M059J (cell line): ENCODE measurements at places on chromosomes 5 and 9.

GRCh38 chr5:25160891-25161290 lies 516.1 kb upstream of the CDH10 start:
- DNase-seq = peak; percentile 1

- peak; percentile 9 for DNase-seq
Measured at GRCh38 chr5:8676695-8677094, 807.7 kb downstream of the MTRR start.

GRCh38 chr5:172114875-172115422 lies 73.1 kb downstream of the STK10 start:
- no peak for DNase-seq

- DNase-seq = peak; percentile 27
Measured at GRCh38 chr9:90815183-90815943, 13.7 kb downstream of the SYK start.

DNA sequence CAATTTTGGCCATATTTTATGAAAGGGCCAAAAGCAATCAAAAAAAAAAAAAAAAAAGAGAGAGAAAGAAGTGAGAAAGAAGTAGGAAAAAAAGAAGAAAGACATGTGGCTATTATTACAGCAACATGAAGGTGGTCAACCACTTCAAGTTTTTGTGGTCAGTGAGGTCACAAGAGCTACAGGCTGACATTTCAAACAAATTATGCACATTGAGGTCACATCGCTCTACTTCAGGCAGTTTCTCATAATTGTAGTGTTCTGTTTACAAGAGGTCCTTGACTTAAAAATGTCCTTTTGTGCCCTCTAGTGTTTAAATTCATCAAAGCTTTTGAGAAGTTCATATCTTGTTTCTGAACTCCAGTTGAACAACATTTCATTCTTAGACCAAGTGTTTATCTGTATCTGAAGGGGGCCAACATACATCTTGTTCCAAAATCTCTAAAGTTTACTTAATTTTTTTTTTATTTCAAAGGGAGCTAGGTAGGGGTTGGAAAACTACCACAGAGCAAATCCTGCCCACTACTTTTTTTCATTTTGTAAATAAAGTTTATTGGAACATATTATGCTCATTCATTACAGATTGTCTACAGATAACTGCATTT lies 513.1 kb downstream of the PDE4D start:
- peak; percentile 96 for DNase-seq

GRCh38 chr5:138386290-138386689 lies 33.8 kb downstream of the KDM3B start:
- DNase-seq = no peak

DNA sequence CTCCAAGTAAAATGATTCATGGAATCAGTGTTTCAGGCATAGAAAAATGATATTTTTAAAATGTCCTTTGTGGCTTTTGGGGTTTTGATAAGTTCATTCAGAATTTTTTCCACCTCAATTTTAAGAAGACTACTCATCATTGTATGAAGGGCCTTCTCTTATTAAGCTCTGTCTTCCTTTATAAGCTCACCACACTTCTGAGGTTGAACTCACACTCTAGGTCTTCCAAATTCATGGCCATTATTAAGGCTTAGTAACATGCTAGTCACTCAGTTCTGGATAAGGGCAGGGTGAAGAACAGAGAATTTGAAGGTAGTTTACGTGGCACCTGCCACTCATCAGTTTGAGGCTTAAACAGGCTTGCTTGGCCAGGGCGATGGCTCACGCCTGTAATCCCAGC lies 4.2 kb downstream of the MELK start:
- DNase-seq = peak; percentile 57

DNA sequence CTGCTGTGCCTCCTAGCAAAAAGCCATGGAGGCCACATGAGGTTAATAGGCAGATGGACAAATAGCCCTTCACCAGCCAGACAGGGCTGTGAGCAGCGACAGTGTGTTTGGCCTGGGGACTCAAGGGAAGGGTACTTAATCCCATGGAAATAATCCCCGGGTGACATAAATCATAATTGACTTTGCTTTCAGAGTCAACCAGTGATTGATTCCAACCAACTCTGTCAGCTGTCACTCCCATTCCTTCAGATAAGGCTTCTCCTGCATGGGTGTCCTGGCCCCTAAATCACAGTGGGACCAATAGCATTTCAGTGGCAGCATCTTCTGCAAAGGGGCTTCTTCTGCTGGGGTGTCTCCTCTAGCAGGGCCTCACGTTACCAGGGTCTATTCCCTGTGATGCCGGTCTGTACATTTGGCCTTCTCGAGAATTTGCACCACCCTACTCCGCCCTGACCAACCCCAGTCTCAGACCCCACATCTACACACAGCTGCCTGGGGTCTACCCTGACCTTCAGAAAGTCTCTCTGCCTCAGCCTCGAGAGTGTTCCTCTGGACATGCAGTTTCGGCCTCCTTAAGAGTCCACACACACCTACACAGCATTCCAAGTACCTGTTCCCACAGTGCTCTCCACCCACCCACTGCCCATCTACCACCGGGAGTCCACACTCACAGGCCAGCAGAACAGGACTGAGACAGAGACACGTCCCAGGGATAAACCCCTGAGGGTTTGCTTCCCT lies 3.7 kb downstream of the CLTB start:
- DNase-seq = no peak

- DNase-seq = no peak
Measured at GRCh38 chr9:76311537-76311936, 82.7 kb downstream of the RFK start.

GRCh38 chr5:151005950-151006576 lies 14.3 kb upstream of the GPX3 start:
- peak; percentile 81 for DNase-seq

DNA sequence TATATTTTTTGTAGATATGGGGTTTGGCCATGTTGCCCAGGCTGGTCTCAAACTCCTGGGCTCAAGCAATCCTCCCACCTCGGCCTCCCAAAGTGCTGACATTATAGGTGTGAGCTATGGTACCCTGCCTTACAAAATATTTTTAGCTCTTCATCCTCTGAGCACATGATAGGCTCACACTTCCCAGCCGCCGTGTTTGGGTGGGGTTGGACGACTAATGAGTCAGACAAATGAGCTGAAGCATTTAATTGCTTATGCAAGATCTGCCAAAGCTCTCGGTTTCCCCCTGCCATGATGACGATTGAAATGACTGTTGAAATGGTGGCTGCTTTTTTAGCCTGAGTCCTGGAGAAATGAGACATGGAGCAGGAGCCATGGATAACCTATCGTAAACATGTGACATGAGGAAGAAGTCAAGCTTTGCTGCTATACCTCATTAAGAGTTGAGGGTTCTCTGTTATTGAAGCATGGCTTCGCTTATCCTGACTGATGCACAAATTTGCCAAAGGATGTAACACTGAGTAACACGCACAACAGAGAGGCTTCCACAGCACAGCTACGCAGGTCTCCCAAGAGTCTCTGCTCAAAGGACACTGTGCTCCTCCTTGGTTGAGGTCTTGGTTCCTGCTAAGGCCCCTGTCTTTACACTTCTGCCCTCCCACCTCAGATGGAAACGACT lies 48.2 kb upstream of the GFPT2 start:
- DNase-seq = no peak

- no peak for DNase-seq
Measured at GRCh38 chr9:133821601-133822429, 83.7 kb upstream of the SARDH start.

DNA sequence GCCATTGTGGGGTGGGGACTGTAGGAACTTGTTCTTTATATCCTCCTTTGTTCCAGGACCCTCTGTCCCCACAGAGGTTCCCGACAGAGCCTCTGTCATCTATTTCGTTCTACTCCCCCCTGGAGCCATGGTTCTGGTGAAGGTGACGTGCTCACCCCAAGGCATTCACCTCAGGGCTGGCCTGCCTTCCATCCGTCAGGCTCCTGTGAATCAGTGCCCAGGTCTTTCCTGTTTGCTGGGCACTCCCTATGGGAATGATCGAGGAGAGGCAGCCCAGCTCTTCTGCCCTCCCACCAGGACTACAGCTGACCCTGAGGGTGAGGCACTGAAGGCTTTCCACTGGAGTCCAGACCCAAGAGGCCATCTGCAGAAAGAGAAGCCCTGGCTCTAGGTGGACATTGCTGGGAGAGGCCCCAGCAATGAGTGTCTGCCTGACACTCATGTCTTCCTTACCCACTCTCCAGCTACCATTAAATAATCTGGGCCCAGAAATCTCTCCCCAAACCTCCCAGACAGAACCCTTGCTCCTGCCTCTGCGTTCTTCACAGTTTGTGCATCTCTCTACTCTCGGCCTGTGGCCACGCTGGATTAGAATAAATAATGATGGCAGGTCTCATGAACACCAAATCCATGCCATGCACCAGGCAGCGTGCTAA lies 214.2 kb downstream of the FSTL4 start:
- no peak for DNase-seq

DNA sequence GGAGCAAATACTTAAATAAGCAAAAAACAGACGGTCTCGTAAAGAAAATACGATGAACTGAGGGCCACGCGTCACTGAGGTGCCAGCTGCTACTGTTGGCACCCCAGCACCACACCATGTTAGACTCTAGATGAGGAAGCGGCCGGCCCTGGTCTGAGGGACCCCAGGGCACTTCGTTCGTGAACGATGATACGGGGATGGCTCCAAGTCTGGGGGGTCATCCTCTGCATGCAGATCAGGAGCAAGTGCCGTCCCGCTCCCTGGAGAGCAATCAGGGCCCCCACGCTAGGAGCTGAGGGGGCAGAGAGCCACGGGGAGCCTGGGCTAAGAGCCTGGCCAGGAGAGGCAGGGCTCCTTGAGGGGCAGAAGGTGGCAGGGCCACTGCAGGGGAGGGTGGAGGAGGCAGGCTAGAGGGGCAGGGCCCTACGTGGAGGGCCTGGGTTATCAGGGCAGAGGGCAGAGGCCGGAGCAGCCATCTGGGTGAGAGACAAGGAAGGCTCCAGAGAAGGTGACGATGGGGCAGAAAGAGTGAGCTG lies 24.1 kb downstream of the SARDH start:
- no peak for DNase-seq

DNA sequence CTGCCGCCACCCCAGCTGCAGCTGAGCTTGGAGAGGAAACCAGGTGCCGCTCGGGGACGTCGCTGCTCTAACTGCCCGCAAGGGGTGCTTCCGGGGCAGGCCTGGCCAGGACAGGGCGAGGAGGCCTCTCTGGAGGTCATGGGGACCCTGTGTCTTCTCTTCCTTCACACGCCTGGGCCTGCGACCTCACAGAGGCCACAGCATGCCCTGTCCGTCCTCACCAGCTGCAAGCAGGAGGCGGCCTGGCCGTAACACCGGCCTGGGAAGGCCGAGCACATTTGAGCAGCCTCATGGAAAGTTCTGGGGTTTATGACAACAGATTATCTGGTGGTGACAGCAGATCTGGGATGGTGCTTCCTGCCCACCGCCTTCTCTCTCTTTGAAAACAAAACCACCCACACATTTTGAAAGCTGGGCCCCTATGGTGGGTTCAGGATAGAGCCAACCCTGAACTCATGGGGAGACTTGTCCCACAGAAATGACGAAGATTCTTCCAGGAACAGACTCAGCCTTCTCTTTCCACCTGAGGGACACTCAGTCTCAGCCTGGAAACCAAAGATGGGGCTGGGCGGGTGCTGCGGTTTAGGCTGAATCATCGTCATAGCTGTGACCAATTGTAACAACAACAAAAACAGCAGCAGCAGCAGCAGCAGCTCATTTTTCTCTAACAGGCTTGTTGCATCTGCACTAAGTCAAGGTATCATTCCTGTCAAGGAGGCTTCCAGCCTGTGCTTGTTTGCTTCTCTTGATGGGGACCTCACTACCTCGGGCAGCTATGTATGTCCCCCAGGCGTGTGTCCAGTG lies 99.6 kb upstream of the RAPGEF1 start:
- peak; percentile 89 for DNase-seq
